ENCODE measurements at places on chromosomes 2 and 18. TPM values are rescaled to one million over a fixed set of nuclear protein-coding genes. Genes with fewer than 3 reads are reported as not detected.

DNA sequence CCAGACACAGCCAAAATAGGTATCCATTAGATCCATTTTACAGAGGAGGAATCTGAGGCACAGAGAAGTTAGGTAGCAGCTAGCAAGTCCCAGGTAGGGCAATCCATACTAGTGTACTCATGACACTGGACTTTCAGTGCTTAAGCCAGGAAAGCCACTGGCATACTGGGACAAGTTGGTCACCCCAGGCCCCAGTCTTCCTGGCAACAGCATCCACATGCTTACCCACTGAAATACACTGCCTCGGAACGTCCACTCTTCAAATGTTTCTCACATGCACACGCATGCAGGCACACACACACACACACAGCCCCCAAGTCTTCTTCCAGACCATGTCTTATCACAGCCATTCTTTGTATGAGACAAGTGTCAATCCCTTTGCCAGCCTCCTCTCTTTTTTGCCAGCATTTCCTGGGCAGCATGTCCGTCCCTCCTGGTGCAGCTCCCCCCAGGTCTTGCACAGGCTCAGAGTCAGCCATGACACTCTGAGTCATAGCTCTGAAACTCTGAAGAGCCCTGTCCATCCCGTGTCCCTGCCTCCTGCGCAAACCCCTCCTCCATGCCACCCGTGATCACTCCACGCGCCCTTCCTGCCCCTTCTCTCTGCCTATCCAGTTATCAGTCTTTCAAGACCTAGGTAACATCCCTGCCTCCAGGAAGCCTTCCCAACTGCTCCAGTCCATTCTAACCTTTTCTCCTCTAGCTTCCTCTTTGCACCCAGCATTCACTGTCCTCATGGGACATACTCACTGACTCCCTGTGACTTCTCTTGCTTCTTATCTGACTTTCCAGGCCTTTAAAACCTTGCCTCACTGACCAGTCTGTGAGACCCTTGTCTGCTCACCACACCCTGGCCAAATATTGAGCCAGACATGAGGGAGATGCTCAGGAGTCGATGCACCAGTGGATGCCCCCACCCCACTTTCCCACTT is 10.9 kb upstream of the TEX261 start:
- DNase-seq, result no peak
- H3K4me1 ChIP-seq, result peaks cover 2% of the 10 kb centered on the region
- no peak overlapping the region for H3K4me3 ChIP-seq
- no peak overlapping the region for H3K27ac ChIP-seq
- no peaks in the 10 kb centered on the region for H3K36me3 ChIP-seq

GRCh38 chr2:98959810-98960507 is 23.9 kb upstream of the CRACDL start:
- no peak overlapping the region for H3K27ac ChIP-seq
- no peaks in the 10 kb centered on the region for H3K36me3 ChIP-seq
- peaks cover 19% of the 10 kb centered on the region for H3K27me3 ChIP-seq
- no peak overlapping the region for H3K4me3 ChIP-seq

GRCh38 chr18:58669731-58670378 is 1.4 kb upstream of the MALT1 start:
- no peak overlapping the region for H3K27ac ChIP-seq
- peaks cover 28% of the 10 kb centered on the region for H3K27me3 ChIP-seq
- peaks cover 7% of the 10 kb centered on the region for H3K4me1 ChIP-seq
- DNase-seq, result no peak
- no peaks in the 10 kb centered on the region for H3K36me3 ChIP-seq

GRCh38 chr2:101609433-101609832 is 88.1 kb upstream of the MAP4K4 start:
- H3K27me3 ChIP-seq, result no peaks in the 10 kb centered on the region
- no peak overlapping the region for H3K4me3 ChIP-seq
- H3K4me1 ChIP-seq, result peaks cover 2% of the 10 kb centered on the region
- H3K36me3 ChIP-seq, result no peaks in the 10 kb centered on the region

DNA sequence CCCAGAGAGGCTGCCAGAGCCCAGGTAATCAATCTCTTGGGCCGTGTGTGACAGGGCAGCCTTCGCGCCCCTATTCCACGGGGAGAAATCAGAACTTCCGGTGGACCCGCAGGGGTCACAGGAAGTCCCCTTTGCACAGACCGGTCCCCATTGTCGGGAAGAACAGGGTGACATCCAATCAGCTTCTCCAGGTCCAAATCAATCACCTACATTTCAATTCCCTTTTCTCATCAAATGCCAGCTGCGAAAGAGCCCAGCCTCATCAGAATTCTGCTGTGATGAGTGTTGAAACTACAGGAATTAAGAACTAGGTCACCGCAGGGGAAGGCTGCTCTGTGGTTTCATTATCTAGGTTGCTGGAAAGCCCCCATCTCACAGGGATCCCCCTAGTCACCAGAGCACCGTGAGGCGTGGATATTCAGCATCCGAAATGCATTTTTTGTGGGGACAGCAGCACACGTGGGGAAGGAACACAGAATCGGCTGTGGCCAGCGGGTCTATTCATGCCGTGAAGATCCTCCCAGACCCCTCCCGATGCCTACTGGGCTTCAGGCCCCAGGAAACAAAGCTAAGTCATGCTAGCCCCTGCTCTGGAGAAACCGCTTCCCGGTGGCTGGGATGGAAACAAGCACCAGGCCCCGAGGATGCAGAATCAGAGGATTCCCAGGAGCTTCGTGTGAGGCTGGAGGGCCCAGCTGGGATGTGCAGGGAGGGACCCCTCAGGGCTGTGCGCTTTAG is 193.7 kb upstream of the ID2 start:
- peak overlapping the region; percentile 31 for H3K27ac ChIP-seq
- no peak overlapping the region for H3K4me3 ChIP-seq
- no peaks in the 10 kb centered on the region for H3K36me3 ChIP-seq
- H3K27me3 ChIP-seq, result peaks cover 9% of the 10 kb centered on the region
- no peak for DNase-seq

GRCh38 chr2:71696381-71696780 is 243.0 kb downstream of the DYSF start:
- H3K36me3 ChIP-seq, result no peaks in the 10 kb centered on the region
- no peak overlapping the region for H3K4me3 ChIP-seq
- no peak for DNase-seq
- H3K4me1 ChIP-seq, result peaks cover 16% of the 10 kb centered on the region
- H3K27me3 ChIP-seq, result peaks cover 17% of the 10 kb centered on the region

- H3K27me3 ChIP-seq, result no peaks in the 10 kb centered on the region
- H3K27ac ChIP-seq, result no peak overlapping the region
- DNase-seq, result no peak
- H3K4me3 ChIP-seq, result no peak overlapping the region
- H3K36me3 ChIP-seq, result peaks cover 4% of the 10 kb centered on the region
Observed at GRCh38 chr2:232138441-232138840, 176.9 kb downstream of the DIS3L2 start.

- peaks cover 4% of the 10 kb centered on the region for H3K27me3 ChIP-seq
- no peak for DNase-seq
- no peak overlapping the region for H3K4me3 ChIP-seq
- H3K4me1 ChIP-seq, result peaks cover 2% of the 10 kb centered on the region
- no peaks in the 10 kb centered on the region for H3K36me3 ChIP-seq
- no peak overlapping the region for H3K27ac ChIP-seq
Observed at GRCh38 chr2:2849464-2850217, 518.6 kb upstream of the MYT1L start.

DNA sequence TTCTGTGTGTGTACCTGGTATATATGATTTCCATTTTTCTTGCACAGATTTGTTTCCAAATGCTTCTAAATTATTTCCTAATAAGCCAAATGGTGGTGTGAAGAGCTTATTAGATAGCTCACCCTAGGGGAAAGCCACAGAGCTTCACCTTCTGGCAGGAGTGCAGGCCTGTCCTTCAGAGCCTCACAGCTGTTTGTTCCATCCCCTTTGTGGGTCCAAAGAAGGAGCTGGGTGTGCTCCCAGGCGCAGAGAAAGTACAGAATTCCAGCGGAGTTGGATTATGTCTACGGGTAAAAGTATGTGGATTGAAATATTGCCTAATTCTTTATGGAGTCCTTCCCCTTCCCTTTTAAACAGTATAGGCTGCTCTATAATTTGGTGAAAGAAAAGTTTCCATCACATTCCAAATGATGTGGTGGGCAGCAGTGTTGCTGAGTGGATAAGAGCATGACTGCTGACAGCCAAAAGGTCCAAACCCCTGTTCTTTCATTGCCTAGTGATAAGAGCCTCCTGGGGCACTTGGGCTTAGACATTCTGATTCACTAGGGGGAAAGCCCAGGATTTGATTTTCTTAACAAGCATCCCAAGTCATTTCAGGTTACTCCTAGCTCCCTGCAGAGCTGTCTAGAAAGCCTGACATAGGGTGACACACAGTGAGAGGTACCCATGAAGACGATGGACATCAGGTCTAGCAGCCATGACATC is 86.6 kb downstream of the WDSUB1 start:
- no peak for DNase-seq
- no peaks in the 10 kb centered on the region for H3K27me3 ChIP-seq
- no peak overlapping the region for H3K4me3 ChIP-seq
- peaks cover 16% of the 10 kb centered on the region for H3K36me3 ChIP-seq
- H3K4me1 ChIP-seq, result peaks cover 10% of the 10 kb centered on the region
- H3K27ac ChIP-seq, result no peak overlapping the region

- no peak for DNase-seq
- no peaks in the 10 kb centered on the region for H3K36me3 ChIP-seq
- H3K4me1 ChIP-seq, result peaks cover 10% of the 10 kb centered on the region
- no peak overlapping the region for H3K27ac ChIP-seq
Observed at GRCh38 chr2:101356521-101356920, 30.8 kb downstream of the CREG2 start.

GRCh38 chr2:221372159-221372884 is 199.8 kb downstream of the EPHA4 start:
- H3K36me3 ChIP-seq, result no peaks in the 10 kb centered on the region
- no peak for DNase-seq
- H3K4me3 ChIP-seq, result peak overlapping the region; percentile 30
- no peak overlapping the region for H3K27ac ChIP-seq

GRCh38 chr18:78543201-78543725 is 436.4 kb upstream of the SALL3 start:
- H3K4me3 ChIP-seq, result no peak overlapping the region
- no peak for DNase-seq
- peaks cover 21% of the 10 kb centered on the region for H3K27me3 ChIP-seq
- no peaks in the 10 kb centered on the region for H3K36me3 ChIP-seq
- H3K4me1 ChIP-seq, result no peaks in the 10 kb centered on the region

DNA sequence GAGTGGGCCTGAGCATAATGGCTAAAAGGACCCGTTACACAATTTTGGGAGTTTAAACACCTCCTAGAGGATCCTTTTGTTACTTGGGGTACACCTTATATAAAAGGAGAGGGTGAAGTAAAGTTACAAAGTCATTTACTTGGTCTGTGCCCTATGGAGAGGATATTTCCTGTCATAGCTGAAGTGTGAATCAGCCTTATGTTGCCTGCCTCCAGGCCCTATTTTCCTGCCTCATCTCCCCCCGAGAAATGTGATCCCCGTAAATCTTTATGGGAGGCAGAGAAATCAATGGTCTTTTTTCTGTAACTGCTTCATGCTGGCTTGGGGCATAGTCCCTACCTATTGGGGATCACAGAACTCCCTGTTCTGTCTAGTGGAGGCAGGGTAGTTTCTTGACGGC is 906.6 kb downstream of the DSC3 start:
- H3K4me1 ChIP-seq, result no peaks in the 10 kb centered on the region
- H3K27ac ChIP-seq, result no peak overlapping the region
- no peak for DNase-seq
- H3K27me3 ChIP-seq, result no peaks in the 10 kb centered on the region
- no peaks in the 10 kb centered on the region for H3K36me3 ChIP-seq
- H3K4me3 ChIP-seq, result no peak overlapping the region

DNA sequence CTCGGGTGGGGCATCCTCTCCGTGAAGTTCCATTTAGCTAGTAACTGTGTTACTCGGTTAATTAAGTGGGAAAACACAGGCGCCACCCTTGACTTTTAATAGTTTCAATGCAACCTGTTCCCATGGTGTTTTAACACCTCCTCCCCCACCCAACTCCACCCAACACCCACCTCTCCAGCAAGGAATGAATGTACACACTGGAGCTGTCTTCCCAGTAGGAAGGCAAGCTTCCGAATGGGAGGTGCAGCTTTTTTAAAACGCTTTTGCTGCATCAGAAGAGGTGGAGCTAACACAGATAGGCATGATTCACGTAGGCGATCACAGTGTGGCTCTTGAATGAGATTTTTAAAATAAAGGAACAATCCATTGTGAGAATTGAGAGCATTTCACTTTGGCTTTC is 73.8 kb upstream of the AGAP1 start:
- no peak for DNase-seq
- no peaks in the 10 kb centered on the region for H3K27me3 ChIP-seq
- peaks cover 7% of the 10 kb centered on the region for H3K4me1 ChIP-seq
- H3K4me3 ChIP-seq, result no peak overlapping the region
- no peak overlapping the region for H3K27ac ChIP-seq

- no peaks in the 10 kb centered on the region for H3K27me3 ChIP-seq
- H3K27ac ChIP-seq, result no peak overlapping the region
- peaks cover 3% of the 10 kb centered on the region for H3K4me1 ChIP-seq
- DNase-seq, result no peak
- no peak overlapping the region for H3K4me3 ChIP-seq
Observed at GRCh38 chr2:179843541-179843940, 17.9 kb downstream of the ZNF385B start.

DNA sequence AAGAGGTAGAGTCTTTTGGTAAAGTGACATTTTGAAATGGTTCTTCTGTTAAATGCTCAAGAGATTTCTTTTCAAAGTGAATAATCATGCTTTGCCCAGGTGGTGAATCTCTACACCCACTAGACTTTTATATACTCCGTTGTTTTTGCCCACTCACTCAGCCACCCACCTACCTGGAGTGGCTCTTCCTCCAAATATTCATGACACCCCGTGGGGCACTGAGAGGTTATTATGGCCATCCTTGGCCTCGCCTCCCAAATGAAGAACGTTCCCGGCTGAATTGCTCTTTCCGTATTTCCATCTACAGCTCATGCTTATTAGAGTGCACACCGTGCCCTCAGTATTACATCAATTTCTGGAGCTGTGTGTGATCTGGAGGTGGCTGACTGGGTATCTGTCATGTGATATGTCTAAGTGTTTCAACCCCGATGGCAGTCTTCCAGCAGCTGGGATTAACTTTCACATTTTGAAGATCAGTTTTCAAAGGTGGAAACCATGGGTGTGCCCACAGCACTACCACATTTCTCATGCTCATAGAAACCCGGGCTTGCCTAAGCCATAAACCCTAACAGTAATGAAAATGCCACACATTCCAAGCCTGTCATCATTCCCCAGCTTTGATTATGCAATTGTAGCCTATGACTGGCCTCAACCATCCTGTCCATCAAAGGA is 406.6 kb upstream of the MMADHC start:
- DNase-seq, result no peak
- peaks cover 2% of the 10 kb centered on the region for H3K36me3 ChIP-seq
- H3K4me1 ChIP-seq, result peaks cover 15% of the 10 kb centered on the region

GRCh38 chr18:2223449-2223848 is 347.9 kb downstream of the METTL4 start:
- no peak for DNase-seq
- H3K36me3 ChIP-seq, result no peaks in the 10 kb centered on the region
- no peak overlapping the region for H3K4me3 ChIP-seq
- peaks cover 8% of the 10 kb centered on the region for H3K4me1 ChIP-seq
- H3K27ac ChIP-seq, result no peak overlapping the region

- no peak overlapping the region for H3K4me3 ChIP-seq
- no peak overlapping the region for H3K27ac ChIP-seq
- DNase-seq, result no peak
Observed at GRCh38 chr2:134799936-134800335, 38.5 kb upstream of the ACMSD start.

GRCh38 chr18:79200546-79201268 is 131.5 kb downstream of the ATP9B start:
- DNase-seq, result peak; percentile 27
- peaks cover 7% of the 10 kb centered on the region for H3K36me3 ChIP-seq
- H3K27me3 ChIP-seq, result no peaks in the 10 kb centered on the region
- H3K4me3 ChIP-seq, result no peak overlapping the region
- peak overlapping the region; percentile 5 for H3K27ac ChIP-seq

Gene ADD2
- 1.1 TPM for total RNA-seq

Gene PRKD3
- total RNA-seq, result 56.7 TPM

Gene COLEC12
- total RNA-seq, result 0.55 TPM

Gene DSG2
- 119 TPM for total RNA-seq

Gene CDK5R2
- total RNA-seq, result 6.2 TPM

Gene ERBB4
- total RNA-seq, result 43.8 TPM

Gene FARSB
- total RNA-seq, result 18.5 TPM

Gene TMEM37
- total RNA-seq, result 17.4 TPM
